ENCODE measurements at places on chromosomes 13 and 19.
A peak's percentile ranks its signal among the peaks of the same experiment; 100 is the strongest.

DNA sequence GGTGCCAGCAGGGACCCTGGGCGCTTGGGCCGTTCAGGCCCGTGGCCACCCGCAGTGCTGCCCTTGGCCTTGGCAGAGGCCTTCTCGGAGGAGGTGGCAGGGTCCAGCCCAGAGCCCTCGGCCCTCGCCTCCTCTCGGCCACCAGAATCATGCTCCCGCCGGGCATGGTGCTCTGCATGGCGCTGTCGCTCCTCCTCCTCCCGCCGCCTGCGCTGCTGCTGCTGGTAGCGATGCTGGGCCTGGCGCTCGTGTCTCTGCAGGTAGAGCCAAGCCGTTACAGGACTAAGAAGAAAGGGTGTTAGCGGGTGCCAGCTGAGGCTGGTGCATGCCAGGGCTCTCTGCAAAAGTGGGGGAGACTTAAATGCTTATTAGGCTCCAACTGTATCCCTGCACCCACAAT lies 9.5 kb downstream of the ANO8 start:
- no peak for DNase-seq

DNA sequence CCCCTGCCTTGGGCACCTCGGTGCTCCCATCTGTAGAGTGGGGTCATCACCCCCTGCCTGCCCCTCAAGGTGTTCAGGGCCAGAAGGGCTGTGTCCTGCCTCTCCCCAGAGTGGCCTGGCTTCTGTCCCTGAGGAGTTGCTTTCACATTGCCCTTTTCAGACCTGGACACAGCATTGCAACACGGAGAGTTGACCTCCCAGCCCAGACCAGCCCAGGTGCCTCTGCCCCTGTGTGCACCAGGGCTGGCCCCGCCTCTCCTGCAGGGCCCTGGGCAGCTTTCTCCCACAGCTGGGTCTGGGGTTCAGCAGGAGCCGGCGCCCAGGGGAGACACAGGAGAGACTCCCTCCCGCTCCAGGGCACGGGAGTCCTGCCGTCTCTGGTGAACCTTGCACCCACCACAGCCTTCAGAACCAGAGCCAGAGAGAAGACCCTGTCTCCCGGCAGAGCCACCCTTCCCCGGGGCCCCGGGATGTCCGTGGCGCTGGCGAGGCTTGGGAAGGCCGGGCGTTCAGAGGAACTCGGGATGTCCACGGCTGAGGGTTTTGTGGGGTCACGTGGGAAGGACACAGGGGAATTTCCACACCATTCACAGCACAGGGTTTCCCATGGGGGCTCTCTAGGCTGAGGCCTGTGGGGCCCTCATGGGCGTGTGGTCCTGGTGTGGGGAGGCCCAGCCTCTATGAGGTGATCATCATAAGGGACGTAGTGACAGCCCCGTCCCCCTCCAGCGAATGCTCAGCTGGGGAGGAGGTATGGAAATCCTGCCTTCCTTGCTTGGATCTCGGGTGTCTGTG lies 23.2 kb downstream of the C13orf46 start:
- no peak for DNase-seq

DNA sequence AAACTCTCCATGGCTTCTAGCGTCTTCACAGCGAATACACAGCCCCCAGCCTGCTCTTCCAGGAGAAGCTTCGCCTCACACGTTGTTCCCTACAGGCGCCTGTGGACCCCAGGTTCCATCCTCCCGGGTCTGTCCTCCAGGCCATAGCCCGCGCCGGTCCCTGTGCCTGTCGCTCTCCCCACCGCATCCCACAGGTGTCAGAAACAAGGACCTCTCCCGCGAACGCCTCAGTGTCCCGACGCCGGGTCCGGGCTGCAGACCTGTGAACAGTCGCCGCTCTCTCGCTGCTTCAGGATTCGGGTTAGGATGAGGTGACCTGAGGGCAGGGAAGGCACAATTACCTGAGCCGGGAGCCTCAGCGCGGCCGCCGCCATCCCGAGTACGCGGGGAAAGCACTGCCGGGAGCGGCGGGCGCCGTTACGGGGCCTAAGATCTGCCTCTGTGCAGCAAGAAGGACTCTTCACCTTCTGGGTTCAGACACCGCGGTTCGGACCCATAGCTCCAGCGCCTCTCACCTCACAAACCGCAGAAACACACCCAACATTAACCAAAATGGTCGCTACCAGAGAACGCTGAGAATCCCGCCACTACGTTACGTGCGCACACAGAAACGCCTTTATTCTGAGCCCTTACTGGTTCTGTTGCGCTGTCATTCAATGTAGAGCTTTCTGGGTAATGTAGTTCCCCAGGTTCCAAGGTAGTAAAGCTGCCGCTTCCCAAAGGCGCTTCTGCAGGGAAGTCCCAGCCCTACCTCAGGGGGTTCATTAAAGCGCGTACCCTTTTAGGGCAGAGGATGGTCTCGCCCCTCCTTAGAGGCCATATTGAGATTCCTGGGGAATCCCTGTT lies at the start of gene ZNF418:
Gene ZNF418 (minus strand): TSS at position 583 of the 846 bp plus-strand sequence. CDS start 1,580 bp downstream, outside the sequence.
- peak; percentile 9 for DNase-seq

GRCh38 chr19:42295831-42296525 lies 6.0 kb upstream of the PRR19 start:
- peak; percentile 92 for DNase-seq

- no peak for DNase-seq
These were observed 47.9 kb upstream of the OLFM4 start for GRCh38 chr13:52980695-52981094.

DNA sequence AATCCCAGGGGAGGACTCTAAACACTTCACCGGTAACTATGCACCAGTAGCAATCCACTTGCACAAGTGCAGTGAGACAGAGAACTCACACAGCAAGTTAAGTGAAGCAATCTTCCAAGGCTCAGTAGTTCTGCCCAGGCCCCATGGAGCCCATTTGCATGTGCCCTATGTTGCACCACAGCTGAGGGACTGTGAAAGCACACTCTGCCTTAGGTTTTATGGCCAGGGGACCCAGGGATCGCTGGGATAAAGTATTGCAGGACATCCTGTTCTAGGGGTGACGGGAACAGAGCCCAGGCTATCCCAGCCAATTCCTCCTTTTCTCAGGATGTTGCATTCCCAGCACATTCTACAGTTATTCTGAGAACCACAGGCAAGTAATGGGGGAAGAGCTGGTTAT lies 6.0 kb upstream of the AMER2 start:
- no peak for DNase-seq

DNA sequence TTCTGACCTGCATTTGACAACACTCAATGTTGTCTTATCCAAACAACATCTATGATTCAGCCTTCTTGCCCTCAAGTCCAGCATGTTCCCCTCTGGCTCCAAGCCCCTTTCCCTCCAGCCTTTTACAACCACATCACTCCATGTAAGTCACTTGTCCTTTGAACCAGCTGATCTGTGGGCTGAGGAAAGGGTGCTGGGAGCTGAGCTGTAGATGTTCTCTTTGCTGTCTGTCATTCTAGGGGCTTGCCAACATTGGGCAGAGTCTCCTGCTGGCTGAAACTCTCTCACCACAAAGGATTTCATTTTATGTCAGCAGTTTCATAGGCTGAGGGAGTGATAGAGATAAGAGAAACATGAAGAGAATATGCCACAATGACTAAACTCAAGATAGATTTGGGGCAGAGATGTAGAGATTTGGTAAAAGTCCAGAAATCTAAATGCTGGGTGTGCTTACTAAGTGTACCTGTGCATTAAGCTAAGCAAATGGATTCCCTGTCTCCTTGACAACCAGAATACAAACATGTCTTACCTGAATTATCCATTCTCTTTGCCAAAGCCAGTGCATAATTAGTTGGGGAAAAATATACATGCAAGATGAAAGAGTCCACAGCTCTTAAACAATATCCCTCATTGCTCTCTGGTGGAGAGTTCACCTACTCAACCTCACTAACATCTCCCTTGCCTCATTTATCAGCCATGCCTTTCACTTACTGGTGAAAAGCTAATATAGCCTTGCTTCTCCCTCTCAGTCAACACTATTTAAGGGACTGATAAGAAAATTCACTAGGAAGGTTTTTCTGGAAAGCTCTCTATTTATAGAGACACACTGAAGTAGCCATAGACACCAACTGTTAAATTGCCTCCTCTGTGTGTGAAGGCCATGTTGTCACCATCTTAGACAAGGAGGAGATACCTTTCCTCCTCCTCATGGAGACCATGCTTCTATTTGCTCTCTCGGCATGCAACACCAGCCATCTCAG lies 175.5 kb upstream of the SERP2 start:
- no peak for DNase-seq

GRCh38 chr19:54335164-54335563 lies 3.8 kb downstream of the LILRA4 start:
- DNase-seq = no peak

DNA sequence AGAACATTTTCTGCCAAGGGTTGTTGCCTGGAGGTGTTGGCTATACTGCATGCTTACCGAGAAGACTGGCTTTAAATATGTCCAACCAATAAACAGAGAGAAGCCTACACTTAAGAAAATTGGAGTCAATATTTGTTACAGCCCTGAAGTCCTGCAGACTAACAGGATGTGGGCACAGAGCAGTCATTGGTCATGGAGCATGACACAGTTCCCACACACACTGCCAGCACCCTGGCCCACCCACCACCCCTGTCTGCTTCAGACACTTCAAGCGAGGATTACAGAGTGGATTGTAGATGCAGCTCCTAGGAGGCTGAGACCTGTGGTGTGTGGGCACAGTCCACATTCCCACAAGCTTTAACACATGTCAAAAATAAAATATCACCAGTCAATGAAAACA lies 21.0 kb upstream of the SERP2 start:
- no peak for DNase-seq

GRCh38 chr13:36891752-36892151 lies 28.3 kb downstream of the SMAD9 start:
- DNase-seq = no peak

DNA sequence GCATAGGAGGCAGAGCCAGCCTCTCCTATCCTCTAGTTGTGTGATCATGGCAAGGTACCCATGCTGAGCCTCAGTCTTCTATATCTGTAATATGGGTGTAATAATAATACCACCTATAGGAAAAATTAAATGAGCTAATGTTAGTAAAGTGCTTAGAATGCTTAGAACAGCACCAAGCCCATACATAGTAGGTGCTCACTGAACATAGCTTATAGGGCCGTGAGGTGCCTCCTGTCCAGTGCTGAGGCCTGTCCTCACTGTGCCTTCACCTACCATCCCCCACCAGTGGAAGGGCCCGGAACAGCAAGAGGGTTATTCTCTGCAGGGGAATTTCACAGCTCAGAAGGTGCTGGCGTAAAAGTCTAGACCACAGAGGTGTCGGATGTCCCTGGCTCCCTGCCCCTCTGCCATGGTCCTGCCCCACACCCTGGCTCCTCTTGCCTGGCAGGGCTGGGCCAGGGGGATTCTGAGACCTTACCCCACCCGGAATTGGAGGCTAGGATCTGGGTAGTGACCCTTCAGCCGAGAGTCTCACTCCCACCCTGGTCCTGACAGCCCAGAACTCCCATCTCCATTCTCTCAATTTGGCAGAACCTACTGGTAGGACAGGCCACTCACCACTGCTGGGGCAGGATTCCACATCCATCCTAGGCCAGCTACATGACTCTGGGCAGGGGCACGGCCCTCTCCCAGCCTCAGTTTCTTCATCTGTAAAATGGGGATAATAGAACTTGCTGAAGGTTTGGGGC lies 2.2 kb upstream of the SCN1B start:
- no peak for DNase-seq

GRCh38 chr19:1754636-1755466 lies 1.5 kb downstream of the ONECUT3 start:
- DNase-seq = no peak

DNA sequence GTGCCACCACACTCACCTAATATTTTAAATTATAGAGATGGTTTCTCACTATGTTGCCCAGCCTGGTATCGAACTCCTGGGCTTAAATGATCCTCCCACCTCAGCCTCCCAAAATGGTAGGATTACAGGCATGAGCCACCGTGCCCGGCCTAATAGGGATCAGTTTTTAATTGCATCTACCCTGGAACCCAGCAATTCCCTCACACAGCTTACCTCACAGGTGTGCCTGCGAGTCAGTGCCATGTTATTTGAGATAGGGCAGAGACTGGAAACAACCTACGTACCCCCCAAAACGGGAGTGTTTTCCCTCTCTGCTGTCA lies 14.3 kb downstream of the MAP2K2 start:
- DNase-seq = no peak

- no peak for DNase-seq
These were observed 195.3 kb downstream of the LIG4 start for GRCh38 chr13:108020027-108020426.

DNA sequence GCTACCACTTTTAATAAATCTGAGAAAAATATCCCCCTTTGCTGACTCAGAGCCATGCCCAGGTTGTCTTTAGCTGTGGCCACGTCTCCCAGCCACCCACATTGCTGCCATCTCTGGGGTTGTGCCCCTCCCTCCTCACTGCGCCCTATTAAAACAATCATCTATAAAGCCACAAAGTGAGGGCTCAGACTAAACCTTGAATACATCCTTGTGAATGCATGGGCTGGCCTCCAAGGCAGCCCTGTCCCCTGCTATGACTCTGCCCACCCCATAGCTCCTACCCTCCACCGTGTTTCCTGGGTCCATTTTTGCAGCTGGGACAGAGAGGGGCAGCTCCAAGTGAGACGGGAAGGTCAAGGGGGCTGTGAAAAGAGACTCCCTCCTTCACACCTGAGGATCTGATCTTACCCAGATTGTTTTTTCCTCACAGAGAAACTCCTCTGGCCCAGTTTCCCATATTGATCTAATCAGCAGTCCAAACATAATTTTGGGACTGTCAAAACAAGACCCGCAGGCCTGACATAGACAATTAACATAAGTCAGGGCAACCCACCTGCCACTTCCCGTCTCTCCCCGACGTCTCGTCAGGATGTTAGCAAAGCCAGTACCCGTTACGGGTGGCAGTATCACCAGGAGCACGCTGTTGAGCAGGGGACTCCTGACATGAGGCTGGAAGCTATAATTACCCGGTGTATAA lies 199.0 kb downstream of the KATNAL1 start:
- no peak for DNase-seq

DNA sequence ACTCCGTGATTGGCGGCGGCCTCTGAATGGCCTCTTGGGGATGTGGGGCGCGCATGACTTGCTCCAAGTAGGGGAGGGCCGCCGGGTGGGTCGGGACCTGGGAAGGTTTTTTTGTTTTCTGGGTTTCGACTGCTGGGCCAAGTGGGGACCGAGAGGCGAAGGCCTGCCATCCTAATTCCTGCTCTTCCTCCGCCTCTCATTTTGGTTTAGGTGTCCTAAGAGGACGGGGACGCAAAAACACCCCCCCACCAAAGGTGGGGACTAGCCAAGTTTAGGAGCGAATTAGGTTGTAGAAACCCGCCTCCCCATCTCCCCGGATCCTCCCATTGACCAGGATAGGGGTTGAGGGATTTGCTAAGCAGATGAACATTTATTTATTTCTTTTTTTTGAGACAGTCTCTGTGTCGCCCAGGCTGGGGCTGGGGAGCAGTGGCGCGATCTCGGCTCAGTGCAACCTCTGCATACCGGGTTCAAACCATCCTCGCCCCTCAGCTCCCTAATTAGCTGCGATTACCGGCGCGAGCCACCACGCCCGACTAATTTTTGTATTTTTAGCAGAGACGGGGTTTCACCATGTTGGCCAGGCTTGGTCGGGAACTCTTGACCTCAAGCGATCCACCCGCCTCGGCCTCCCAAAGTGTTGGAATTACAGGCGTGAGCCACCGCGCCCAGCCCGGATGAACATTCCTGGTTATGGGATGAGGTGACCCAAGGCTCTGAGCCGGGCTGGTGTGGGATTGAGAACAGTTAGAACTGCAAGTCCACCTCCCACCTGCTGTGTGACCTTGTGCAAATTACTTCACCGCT lies 838 bp downstream of the PPP2R1A start:
- DNase-seq = no peak
